Activated CD4-positive, alpha-beta T cell treated with anti-CD3 and anti-CD28 coated beads, Interleukin-2, amount 50 U/mL, for 1 hour (primary cell): ENCODE measurements at places on chromosomes 5 and 9.

GRCh38 chr9:124699575-124699974, 71.5 kb downstream of the NR6A1 start:
- no peak for DNase-seq

- DNase-seq, result no peak
Observed at GRCh38 chr9:69578026-69578425, 94.1 kb downstream of the APBA1 start.

- no peak for DNase-seq
Observed at GRCh38 chr5:5650242-5650641, 227.8 kb downstream of the ICE1 start.

- no peak for DNase-seq
Observed at GRCh38 chr5:32170303-32171151, 3.6 kb downstream of the GOLPH3 start.

- no peak for DNase-seq
Observed at GRCh38 chr5:123203105-123203800, 114.2 kb downstream of the PRDM6 start.

- DNase-seq, result no peak
Observed at GRCh38 chr5:173396311-173396993, 68.2 kb upstream of the STC2 start.

GRCh38 chr9:35548571-35548970, 56.5 kb upstream of the TESK1 start:
- no peak for DNase-seq

DNA sequence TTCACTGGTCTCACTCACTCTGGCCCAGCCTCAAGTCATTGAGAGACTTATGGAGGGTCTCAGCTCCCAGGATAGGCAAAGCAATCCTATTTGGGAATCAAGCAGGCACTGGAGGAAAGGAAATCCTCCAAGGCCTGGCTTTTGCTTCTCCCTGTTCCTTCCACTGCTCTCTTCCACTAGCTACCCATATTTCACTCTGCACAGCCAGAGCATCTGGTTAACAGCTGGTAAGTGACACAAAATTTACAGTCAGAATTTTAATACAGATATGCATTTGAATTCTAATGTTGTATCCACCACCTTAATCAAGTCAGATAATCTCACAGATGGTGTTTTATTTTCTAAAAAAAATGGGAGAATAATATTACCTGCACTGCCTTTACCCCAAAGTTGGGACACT, 868 bp upstream of the C1QTNF2 start:
- no peak for DNase-seq

GRCh38 chr5:127088251-127088650, 14.9 kb upstream of the C5orf63 start:
- no peak for DNase-seq

GRCh38 chr5:122121479-122122465, 7.6 kb upstream of the ZNF474 start:
- no peak for DNase-seq

- DNase-seq, result no peak
Observed at GRCh38 chr5:124372457-124372856, 374.0 kb downstream of the ZNF608 start.

GRCh38 chr9:37641331-37641730, 9.4 kb upstream of the FRMPD1 start:
- DNase-seq, result no peak

GRCh38 chr9:115951977-115952376, 201.6 kb upstream of the PAPPA start:
- no peak for DNase-seq

DNA sequence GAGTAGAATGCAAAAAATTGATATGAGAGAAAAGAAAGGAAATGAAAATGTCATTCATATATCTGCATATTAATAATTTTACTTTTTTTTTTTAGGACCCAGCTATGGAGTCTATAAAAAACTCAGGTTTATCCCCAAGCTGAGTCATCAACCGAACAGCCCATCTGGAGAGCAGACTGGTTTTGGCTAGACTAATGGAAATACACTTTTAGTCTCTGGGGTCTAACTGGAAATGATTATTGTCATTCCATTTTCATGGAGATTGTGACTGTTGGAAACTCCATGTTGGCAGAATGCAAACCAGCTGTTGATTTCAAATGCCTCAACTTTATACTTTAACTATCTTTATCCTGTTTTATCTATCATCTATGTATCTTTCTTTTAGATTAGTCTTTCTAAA, 28.7 kb downstream of the ANXA1 start:
- no peak for DNase-seq

DNA sequence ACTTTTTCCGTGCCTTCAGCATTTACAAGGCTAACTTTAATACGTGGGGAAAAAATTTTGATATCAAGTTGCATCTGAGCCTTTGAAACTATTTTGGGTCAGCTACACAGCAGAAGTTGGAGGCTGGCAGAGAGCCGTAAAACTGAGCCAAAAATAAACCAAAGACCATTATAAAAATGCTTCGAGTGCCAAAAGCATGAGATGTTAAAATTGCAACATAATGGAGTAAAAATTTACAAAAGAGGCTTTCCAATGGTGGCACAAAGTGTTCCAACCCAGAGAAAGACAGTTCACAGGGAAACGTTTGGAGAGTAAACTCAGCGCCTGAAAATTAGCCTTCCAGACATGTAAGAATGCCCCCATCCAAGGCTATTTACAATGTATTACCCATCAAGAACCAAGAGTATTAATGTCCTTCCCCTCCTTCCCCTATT, 190.3 kb downstream of the TLE1 start:
- DNase-seq, result no peak

DNA sequence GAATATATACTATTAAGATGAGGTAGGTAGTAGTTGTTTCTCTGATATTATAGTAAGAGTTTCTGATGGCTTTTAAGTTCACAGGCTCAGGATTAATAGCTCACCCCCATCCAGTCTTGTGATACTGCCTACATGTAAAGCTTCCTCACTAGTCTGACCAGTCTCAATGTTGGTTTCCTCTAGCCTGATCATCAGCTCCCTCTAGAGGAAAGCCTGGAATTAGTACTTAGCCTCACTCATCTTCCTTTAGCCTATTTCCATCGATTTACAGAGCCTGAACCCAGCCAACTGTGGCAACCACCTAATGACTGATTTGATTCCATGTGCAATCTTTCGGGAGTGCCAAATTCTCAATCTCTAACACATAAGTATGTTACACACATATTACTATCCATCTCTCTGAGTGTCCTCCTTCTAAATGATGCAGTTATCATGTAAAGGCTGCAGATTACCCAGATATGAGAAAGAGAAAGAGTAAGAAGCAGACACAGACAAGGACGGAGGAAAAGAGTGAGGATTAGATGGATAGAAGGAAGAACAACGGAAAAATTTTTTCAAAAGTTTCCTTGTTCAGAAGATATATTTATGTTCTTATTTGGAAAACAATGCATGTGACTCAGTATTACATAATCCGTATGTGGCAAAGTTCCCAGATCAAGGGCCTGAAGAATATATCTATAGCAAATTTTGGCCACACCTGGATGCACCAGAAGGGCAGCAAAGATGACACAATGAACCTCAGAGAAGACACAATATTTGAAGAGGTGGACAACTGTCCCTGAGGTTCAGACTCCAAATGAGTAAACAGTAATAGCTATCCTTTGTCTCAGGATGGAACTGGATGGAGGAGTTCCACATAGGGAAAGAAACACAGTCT, 333.7 kb downstream of the ELAVL2 start:
- DNase-seq, result no peak

DNA sequence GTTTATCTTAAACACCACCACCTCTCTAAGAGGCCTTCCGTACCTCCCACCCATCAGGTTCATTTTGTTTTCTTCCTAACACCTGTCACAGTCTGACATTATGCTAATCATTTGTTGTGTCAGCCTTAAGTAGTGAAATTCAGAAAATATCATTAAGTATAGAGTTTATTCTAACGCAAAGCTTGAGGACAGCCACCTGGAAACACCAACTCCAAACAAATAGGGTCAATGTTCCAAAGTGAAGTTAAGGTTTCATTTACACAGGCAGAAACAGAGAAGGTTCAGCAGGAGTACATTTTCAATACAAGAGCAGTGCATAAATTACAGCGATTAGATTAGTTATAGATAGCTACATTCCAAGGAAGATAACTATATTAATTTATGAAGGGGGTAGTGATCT, 1.3 kb upstream of the SMC5 start:
- DNase-seq, result no peak

- DNase-seq, result no peak
Observed at GRCh38 chr5:33319841-33320240, 120.9 kb upstream of the TARS1 start.

- DNase-seq, result peak; percentile 48
Observed at GRCh38 chr5:170269579-170269978, 28.0 kb downstream of the LCP2 start.

DNA sequence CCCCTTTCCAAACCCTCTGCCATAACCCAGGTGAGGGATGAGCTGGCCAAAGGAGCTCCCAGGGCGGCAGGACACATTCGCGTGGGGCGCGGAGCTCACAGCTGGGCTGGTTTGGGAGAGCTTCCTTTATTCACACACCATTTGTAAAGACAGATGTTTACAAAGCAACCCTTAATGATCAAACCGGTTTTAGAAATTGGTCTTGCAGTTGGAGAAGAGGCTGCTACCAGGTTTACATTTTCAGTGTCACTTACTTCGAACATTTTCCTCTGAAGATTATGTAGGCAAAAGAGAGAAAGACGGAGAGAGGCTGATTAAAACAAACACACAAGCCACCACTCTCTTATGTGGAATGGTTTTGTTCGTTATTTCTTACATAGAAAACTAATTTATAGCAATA, 648.7 kb downstream of the IRX1 start:
- DNase-seq, result no peak

- no peak for DNase-seq
Observed at GRCh38 chr5:135490245-135491037, 38.3 kb upstream of the TIFAB start.

- no peak for DNase-seq
Observed at GRCh38 chr5:53311681-53312080, 168.7 kb upstream of the FST start.

GRCh38 chr9:5043381-5043780, 58.3 kb downstream of the JAK2 start:
- DNase-seq, result no peak

- no peak for DNase-seq
Observed at GRCh38 chr5:168793841-168794837, 215.0 kb upstream of the PANK3 start.

DNA sequence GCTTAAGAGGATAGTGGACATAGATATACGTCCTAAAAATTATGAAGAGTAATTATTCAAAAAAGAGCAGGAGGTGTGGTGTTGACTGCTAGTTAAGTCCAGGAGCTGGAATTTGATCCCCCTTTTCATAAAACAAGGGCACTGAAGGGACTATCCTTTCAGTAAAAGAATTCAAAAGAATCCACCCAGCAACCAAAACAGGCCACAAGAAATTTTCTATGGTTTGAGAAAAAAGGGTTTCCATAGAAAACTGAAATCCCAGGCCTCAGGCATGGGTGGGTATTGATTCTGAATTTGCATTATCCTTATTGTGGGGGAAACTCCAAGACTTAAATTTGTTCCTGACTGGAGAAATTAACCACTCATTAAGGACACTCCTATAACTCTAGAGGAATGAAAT, 269.0 kb upstream of the MPDZ start:
- no peak for DNase-seq

DNA sequence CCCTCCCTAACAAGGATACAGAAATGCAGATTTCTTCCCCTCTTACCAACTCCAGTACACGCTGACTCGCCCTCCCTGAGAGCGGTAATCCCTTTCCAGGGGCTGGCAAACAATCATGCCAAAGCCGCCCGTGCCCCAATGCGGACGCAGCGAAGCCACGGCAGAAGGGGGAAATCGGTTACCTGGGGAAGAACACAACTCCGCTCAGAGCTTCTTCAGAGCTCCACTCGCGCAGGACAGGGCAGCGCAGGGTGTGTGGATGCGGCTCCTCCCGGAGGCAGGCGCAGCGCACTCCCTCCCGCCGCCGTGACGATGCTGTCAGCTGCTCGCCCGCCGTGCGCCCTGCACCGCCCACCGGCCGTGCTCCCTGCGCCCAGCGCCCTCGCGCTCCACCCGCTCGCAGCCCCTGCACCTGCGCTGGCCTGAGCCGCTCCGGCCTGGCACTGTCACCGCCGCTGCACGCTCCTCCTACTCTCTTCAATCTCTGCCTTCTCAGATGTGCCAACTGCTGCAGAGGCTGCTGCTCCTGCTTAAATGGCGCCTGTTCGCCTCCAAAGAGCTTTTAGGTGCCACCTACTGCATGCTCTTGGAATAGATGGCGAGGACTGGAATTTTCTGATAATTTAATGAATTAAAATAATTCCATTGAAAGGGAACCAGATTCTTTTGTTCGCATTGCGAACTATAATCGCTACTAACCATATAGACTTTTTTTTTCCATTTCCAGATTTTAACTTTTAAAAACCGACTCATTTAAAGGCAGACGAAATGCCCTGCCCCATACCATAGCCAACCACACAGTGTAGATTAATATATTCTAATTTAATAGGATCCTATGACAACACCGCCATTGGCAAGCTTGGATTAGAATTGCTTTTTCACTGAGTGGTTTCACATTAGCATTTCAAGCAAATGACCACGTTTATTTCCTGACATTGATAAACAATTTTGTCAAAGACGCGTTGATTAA, at the start of gene DIRAS2:
TSS of gene DIRAS2 (minus strand) at position 255 of the 970 bp plus-strand sequence. CDS start 28,997 bp downstream, outside the sequence.
- DNase-seq, result no peak

DNA sequence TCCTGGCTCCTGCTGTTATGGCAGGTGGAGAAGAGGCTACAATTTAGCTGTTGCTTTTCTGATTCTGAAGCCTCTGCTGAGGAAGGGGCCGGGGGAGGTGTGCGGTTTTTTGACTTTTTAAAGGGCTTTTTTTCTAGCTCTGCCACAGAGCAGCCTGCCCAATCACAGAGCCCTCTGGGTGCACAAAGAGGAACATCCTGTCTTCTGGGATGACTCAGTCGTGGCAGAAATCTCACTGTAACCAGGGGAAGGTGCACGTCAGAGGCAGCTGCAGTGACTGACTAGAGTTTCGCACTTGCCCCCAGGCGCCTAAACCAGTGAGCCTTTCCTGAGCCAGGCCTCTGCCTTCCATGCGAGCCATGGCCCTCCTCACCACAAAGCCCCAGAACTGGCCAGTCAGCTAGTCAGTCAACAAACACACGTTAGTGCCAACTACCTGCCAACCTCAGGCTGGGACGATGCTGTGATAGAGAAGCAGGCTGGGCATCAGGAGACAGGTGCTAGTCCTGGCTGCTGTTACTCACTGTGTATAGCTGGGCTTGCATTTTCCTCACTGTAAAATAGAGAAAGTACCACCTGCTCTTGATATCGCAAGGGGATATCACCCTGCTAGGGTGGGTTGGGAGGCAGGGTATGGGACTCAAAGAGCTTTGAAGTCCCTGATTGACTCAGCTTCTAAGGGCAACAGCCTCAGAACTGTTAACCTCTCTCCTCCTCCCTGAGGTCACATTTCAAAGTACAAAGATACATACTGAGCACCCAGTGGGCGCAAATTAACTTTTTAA, 2.2 kb downstream of the AKNA start:
- DNase-seq, result peak; percentile 85

DNA sequence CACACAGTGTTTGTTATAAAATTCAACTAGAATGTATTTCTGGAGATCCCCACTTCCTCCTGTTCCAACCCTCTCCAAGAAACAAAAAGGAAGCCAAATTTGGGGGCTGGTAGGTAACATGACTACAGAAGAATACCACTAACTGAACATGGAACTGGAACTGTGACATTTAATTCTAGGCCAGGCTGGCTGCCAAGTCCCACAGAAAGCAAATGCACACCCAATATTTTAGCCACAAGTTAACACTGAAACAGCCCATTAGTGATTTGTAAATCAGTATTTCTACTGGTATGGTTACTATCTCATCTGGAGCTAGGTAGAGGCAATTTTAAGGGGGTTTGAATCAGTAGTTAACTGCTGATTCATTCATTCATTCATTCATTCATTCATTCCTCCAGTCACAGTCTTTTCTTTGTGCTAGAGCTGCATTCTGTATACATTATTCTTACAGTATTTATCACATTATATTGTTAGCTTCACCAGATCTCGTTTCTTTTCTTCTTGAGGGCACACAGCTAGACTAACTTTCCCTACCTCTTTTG, 131.7 kb upstream of the GDNF start:
- no peak for DNase-seq
